CD4-positive, alpha-beta T cell (primary cell): ENCODE measurements at places on chromosomes 16 and 17.
A peak's percentile ranks its signal among the peaks of the same experiment; 100 is the strongest.

- no peak for DNase-seq
These were observed 913 bp downstream of the CDIP1 start for GRCh38 chr16:4537376-4538343.

GRCh38 chr16:68792465-68793324, 50.6 kb upstream of the TANGO6 start:
- no peak for DNase-seq

DNA sequence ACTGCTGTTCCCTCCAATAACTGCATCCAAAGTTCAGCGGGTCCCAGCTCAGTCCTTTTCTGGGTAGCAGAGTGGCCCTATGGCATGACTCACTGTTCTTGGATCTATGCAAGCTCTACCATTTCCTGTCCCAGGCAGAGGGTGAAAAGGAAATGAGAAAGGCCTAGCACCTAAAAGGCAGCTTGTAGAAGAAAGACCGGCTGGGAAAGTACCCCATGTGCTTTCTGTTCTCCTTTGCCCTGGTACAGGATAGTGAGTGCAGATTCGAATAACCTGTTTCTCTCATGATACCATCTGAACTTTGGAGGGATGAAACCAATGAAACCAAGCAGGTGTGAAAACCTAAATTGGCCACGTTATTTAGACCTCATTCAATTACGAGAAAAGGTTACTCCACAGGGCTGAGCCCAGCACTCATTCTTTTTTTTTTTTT, 12.7 kb upstream of the HASPIN start:
- DNase-seq, result peak; percentile 32

- no peak for DNase-seq
These were observed 243.3 kb downstream of the ENGASE start for GRCh38 chr17:79317916-79318315.
